ENCODE measurements at places on chromosomes 11 and 22.

- DNase-seq: no peak
Observed at GRCh38 chr11:69510471-69511357, 29.3 kb downstream of the LINC01488 start.

- DNase-seq: no peak
Observed at GRCh38 chr22:31193092-31193491, 19.0 kb upstream of the LIMK2 start.

DNA sequence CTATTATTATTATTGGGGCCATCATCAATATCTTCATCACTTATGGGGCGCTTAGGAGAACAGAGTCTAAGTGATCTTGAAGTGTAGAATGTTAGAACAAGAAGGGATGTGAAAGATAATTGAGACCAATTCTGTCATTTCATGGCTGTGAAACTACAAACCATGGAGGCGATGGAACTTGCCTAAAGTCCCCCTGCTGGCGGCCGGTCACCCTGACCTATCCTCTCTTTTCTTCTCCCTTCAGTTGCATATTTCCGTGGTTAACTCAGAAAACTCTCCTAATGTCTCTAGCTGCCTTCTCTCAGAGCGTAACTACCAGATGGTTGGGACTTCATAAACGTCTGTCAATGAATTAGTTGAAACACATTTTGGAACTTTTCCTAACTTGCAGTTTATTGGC, 6.6 kb upstream of the OR4B1 start:
- DNase-seq: no peak

- DNase-seq: no peak
Observed at GRCh38 chr11:93704237-93704636, 37.1 kb downstream of the TAF1D start.

- no peak for DNase-seq
Observed at GRCh38 chr11:10973416-10973815, 115.6 kb upstream of the ZBED5 start.

GRCh38 chr22:45832180-45832579, 144.8 kb downstream of the WNT7B start:
- DNase-seq: no peak

GRCh38 chr22:36395055-36395849, 7.5 kb upstream of the MYH9 start:
- DNase-seq: no peak

- DNase-seq: no peak
Observed at GRCh38 chr11:67611704-67612587, 5.2 kb downstream of the NDUFV1 start.

DNA sequence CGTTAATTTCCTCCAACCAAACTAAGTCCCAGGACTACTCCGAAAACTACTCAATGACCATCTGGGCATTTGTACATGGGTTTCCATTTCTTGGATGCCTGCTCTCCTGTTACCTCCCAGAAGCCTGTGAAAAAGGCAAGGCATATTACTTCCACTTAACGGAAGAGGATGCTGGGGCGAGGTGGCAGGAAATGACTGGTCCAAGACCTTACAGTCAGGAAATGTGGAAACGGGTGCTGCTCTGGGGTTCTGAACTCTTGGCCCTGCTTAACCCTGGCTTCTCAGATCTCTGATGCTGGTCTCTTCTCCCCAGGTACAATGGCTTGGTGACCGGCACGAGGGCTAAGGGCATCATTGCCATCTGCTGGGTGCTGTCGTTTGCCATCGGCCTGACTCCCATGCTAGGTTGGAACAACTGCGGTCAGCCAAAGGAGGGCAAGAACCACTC, 12.9 kb downstream of the ADORA2A start:
- no peak for DNase-seq

DNA sequence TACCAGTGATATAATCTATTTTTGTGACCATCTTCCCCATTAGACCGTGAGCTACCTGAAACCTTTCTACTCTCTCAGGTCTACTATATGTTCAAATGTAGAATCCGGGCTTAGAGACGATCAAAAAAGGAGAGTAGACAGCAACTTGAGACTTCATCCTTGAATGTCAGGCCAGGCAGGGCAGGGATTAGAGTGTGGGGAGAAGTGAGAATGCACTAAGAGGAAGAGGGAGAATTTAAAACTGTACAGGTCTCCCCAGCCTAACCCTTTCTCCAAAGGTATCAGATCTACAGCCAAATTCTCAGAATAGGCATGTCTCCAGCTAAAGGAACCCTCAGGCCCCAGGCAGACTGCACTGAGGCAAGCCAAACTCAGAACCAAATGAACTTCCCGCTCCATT, 935 bp downstream of the LAMTOR1 start:
- no peak for DNase-seq

- DNase-seq: no peak
Observed at GRCh38 chr11:95345651-95346050, 114.6 kb upstream of the SESN3 start.

- no peak for DNase-seq
Observed at GRCh38 chr11:129386795-129387397, 11.2 kb downstream of the BARX2 start.

- no peak for DNase-seq
Observed at GRCh38 chr11:118241764-118242098, 10.4 kb downstream of the MPZL3 start.

DNA sequence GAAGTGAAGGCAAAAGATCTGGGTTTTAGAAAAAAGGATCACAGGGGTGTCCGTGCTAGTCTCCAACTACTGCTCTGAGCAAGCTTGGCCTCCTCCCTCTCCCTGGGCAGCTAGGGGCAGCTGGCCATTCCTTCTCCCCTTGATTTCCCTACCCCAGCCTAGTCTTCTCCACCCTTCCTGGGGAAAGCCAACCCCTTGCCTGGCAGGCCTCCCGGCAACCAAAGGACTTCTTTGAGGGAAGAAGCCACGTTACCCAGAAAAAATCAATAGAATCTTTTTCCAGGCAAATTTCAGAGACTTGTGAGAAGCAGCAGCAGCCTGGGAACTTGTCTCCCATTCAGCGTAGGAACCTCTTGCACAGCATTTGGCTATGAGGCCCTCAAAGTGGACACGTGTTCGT, 91.5 kb downstream of the MIAT start:
- peak; percentile 6 for DNase-seq

DNA sequence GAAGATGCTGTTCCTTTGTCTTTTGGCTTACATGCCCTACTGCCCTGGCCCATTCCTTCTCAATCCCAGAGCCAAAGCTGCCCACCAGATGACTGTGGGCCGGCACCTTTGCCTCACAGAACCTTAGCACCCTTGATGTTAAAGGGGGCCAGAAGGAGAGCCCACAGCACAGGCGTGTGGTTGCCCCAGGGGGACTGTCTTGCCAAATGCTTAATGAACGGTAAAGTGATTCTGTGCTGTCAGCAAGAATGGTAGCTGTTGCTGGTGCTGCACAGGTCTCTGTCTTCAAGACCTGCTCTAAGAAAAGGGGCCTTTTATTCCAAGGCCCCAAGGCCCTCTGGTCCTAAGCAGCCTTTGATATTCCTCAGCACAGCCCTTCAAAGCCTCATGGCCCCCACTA, 113.3 kb downstream of the MORC2 start:
- no peak for DNase-seq

DNA sequence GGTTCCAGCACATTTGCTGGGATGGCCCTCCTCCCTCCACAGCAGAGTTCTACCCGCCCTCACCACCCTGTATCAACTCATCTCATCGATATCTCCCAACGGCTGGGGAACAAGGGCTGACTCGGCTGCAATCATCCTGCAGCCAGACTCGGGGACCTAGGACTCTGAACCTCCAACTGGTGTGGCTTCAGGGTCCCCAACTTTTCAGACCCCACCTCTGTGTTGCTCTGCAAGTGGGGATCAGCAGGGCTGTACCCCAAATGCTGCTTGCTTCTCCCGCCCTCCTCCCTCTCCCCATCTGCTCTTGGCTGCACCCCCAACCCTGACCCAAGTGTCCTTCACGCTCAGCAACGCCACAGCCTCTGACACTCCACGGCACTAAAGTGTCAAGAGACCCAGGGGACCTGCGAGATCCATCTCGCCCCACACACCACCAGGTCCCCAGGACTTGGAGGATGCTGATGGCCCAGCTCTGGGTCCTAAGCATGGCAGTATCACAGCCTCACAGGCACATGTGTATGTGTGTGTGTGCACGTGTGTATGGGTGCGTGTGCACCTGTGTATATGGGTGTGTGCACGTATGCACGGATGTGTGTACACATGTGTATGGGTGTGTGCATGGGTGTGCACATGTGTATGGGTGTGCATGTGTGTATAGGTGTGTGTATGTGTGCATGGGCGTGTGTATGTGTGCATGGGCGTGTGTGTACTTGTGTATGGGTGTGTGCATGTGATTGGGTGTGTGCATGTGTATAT, 26.4 kb downstream of the KCNQ1 start:
- DNase-seq: no peak

- DNase-seq: no peak
Observed at GRCh38 chr11:128519338-128519737, 68.0 kb downstream of the ETS1 start.

GRCh38 chr22:39980596-39980995, 14.2 kb upstream of the FAM83F start:
- no peak for DNase-seq

DNA sequence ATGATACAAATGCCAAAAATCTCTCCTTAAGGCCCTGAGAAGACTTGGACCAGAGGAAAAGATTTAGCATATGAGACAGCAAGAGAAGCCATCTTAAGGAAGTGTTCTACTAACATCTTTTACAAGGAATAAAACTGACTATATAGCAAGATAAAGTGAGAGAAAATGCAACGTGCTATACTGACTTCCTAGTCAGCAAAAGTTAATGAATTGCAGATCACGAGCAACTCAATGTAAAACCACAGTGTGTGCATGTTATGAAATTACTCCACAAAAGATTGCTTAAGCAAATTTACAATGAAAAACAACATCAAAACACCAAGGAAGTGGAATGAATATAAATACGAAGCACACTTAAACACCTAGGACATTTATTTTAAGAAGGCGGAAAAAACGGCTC, 187.5 kb downstream of the CADM1 start:
- no peak for DNase-seq

DNA sequence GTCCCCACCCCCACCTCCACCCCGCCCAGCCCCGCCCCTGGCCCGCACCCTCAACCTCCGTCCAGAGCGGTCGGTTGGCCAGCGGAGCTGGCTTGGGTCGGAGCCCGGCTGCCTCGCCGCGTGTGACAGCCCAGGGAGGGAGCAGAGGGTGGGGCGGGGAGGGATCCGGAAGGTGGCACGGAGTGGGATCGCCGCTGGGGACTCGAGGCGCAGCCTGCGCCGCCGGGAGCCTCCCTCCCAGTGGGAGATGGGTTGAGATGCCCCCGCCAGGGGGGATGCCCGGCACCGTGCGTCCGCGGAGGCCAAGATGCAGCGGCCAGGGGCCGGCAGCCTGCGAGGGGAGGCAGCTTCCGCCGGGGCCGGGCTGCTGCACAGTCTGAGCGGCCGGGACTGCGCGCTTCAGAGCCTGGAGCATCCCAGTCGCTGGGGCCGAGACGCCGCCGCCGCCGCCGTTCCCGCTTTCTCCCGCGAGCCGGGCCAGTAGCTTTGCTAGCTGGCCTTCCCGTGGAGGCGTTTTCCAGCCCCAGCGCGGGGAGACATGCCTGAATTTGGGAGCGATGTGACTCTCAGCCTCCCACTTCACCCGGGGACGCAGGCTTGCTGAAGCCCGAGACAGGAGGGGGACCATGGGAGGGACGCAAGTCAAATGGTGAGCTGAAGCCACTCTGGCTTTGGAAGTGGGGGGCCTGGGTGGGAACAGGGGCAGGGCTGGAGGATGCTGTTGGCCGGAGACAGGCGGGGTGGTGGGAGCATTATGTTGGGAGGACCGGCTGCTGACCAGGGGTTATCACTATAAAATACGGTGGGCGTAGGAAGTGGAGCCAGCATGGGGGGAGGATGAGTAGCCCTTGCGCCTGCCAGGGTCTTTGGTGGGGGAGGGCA, 40.2 kb downstream of the DIXDC1 start:
- DNase-seq: peak; percentile 72

- DNase-seq: no peak
Observed at GRCh38 chr11:101880222-101880621, 34.6 kb upstream of the CEP126 start.

DNA sequence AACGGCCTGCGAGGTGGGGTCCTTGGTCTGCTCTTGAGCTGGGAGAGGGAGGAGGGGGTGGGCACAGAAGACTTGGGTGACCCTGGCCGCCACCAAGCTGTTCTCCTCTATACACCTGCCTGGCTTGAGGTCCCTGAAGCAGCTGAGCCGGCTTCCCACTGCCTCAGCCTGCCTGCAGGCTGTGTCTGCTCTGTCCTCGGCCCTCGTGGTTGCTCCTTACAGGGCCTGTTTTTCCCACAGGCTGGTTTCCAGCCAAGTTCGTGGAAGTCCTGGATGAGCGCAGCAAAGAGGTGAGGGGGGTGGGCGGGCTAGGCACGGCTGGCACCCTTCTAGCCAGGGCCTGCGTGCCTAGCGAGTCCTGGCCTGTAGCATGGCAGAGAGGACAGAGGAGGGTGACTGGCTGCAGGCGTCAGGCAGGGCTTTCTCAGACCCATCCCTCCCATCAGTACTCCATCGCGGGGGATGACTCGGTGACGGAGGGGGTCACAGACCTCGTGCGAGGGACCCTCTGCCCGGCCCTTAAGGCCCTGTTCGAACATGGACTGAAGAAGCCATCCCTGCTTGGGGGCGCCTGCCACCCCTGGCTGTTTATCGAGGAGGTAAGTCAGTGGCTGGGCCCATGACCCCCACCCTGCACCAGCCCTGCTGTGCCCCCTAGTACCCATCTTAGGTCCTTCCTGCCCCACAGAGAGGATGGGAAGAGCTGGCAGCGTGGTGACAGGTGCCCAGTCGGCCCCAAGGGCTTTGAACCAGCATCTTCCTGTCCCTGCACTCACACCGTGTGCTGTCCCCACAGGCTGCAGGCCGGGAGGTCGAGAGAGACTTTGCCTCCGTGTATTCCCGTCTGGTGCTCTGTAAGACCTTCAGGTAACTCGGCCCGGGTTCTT, 37.7 kb downstream of the SGSM3 start:
- no peak for DNase-seq

DNA sequence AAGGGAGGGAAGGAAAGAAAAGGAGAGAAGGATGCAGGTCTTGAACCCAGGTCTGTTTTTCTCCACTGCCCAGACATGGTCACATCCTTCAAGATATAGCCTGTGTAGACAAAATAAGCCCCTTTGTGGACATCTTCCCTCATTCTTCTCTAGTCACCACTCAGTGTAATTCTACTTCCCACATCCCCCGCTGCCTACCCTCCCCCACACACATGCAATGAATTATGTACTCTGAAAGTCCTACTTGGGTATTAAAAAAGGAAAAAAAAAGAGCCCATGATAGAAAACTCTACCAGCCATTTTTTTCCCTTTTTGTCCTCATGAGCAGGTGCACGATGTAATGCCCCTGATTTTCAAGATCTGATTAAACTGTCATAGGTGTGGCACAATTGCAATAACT, 346.0 kb downstream of the MN1 start:
- DNase-seq: no peak

- DNase-seq: peak; percentile 48
Observed at GRCh38 chr11:73625696-73626318, 20.6 kb upstream of the PLEKHB1 start.

- no peak for DNase-seq
Observed at GRCh38 chr11:13963949-13964770, 1.6 kb downstream of the SPON1 start.

GRCh38 chr22:26904483-26904882, 247.1 kb downstream of the MIAT start:
- DNase-seq: no peak
